ENCODE measurements at places on chromosomes 7 and 10.

DNA sequence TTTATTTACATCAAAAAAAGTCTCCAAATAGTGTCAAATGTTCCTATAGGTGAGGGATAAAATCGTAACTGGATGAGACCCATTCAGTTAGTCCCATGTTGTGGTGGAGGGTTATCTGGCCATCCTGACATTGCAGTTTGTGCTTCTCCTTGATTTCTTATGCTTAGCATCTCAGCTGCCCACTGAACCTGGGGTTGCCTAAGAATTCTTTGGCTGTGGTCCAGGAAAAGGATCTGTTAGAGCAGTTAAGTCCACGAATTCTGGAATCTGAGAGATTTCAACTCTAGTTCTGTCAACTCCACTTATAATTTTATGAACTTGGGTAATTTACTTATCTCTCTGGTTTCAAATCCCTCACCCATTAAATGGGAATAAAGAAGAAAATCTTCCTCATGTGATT, 1673.4 kb downstream of the REEP3 start:
- no peak for DNase-seq

GRCh38 chr7:95389516-95389915, 6.7 kb downstream of the PON3 start:
- no peak for DNase-seq

- DNase-seq, result no peak
Measured at GRCh38 chr7:137475966-137476365, 132.4 kb upstream of the PTN start.

DNA sequence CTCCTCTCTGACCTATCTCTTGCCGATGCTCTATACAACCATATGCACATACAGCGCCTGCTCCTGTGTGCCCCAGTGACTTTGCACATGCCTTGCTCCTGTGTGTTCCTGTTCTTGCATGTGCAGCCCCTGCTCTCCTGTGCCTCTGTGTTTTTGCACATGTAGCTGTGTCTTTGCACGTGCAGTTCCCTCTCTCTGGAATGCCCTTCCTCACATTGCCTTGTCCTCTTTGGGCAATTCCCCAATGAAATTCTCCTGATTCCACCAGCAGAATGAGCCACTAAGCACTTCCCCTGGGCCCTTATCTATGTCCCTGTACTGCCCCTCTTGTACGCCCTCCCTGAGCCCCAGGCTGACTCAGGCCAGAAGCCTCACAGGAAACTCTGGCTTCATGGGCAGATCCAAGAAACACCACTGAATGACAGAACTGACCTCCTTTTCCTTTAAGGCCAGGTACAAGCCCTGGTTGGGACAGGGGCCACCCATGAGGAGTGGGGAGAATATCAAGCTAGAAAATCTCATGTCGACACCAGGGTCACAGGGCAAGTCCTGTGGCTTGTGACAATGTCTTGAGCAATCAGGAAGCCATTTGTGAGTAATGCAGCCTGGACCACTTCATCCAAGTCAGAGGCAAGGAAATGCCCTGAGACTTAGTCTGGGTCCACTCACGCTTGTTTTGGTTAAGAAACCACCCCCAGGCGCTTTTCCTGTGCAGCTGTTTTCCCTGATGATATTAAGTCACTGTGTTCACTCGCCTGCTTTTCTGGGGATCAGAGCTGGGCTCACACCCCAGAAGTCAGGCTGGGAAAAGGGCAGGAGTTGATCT, 1.9 kb upstream of the ARHGAP22 start:
- no peak for DNase-seq

GRCh38 chr10:121373411-121373810, 224.8 kb downstream of the FGFR2 start:
- no peak for DNase-seq

- DNase-seq, result no peak
Measured at GRCh38 chr7:48132792-48133191, 38.5 kb upstream of the ABCA13 start.

DNA sequence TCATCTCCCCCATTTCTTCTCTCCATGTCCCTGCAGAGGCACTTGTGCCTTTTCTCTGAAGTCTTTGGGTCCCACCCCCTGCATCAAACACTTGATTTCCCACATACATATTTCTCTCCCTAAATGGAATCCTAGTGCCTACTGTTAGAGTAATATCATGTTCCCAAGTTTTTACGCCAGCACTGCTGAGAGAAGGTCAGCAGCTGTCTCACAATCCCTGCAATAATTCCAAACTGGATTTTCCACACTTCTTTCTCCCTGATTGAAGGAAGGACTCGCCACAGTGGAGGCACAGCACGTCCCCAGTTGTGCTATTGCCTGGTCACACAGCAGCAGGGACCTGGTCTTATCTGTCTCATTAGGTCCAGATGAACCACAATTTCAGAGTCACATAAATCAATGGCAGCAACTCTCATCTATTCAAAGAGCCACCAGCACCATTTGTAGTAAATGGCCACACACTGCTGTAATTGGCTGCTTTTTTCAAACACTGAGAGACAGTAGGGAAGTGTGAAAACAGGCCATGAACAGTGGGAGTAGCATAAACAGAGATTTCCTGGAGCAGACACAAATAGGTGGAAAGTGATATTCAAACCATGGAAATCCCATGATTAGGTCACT, 605.5 kb downstream of the XPNPEP1 start:
- no peak for DNase-seq

DNA sequence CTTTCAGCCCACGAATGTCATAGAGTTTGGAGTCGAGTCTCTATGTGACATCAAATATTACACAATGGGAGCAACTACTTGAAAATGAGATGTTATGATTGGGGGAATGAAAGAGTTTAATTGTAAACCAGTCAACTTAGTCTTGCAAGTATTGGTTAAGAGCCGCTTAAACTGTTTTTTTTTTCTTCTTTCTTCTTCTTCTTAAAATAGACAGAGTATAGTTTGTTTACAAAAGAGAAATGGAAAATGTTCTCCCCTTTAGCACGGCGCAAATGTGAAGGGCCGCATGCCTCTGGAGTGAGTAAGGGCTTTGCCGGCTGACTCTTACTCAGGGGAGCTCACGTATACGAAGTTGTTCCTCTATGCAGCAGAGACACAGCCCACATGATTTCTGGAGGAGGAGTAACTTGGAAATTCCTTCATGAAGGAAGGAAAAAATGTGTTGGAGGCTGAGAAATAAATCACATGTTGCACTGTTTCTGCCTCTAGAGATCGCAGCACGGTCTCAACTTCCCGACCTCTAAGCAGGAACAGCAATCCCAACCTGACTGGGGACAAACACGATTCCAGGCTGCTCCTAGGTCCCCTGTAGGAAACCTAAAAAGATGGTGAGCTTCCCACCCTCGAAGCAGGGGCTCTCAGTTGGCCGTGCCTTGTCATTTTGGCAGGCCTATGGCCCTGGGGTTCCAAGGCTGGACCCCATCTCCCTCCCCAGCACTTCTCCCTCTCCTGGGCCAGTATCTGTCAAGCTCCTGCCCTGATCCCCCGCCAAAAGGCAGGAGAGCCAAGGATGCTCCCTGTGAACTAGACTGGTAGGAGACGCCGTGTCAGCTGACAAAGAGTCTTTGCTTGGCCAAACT, 44.8 kb downstream of the MYOF start:
- no peak for DNase-seq

DNA sequence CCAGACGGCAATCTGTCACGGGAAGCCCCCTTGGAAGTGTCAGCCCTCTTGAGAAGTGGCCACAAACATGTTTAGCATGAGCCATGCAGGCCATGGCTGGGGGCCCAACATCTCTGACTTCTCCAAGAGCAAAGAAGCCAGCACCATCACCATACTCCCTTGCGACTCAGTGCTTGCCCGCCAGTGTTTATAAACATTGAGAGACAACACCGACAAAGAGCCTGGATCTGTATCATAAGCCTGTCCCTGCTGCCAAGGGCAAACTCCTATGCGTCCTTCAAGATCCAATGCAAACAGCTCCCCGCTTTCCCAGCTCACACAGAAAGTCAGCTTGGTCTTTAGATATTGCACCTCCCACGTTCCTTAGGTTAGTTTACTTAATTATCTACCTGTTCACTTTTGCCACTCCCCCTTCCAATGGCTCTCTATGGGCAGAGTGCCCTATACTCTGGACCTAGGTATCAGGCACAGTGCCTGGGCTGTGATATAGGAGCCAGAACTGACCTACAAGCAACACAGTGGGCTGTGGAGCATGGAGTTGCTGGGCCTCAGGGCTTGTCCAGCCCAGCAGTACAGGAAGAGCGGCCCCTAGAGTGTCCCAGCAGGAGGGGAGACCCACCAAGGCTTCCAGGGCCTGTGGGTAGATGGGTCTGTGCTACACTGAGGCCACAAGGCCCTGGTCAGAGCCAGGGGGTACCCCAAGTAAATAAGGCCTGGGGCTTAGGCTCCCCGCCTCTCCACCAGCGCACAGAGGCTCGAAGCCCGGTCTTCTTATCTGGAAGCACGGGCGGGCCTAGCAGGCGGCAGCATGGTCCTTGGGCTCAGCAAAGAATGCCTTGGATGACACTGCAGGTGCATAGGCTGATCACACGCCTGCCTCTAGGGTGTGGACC, 37.7 kb downstream of the CAMK2B start:
- no peak for DNase-seq

- DNase-seq, result no peak
Measured at GRCh38 chr10:9009505-9009904, 955.0 kb downstream of the GATA3 start.

DNA sequence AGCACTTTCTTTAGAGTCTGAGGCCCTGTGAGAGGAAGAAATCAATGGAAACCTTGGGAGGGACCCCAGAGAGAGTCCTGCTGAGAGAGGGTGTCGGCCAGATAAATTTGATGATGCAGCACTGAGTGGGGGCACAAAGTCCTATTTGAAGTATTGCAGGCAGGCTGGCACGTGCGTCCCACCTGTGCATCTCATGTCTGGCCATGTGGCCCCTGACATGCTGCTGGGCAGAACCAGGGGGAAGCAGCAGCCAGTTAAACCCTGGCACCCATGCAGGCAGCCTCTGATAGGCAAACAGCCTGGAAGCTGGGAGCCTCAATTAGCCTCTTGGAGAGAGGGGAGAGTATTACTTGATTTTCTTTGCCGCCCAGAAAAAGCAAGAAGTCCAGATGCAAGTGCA, 180.9 kb downstream of the PLXNA4 start:
- DNase-seq, result no peak

DNA sequence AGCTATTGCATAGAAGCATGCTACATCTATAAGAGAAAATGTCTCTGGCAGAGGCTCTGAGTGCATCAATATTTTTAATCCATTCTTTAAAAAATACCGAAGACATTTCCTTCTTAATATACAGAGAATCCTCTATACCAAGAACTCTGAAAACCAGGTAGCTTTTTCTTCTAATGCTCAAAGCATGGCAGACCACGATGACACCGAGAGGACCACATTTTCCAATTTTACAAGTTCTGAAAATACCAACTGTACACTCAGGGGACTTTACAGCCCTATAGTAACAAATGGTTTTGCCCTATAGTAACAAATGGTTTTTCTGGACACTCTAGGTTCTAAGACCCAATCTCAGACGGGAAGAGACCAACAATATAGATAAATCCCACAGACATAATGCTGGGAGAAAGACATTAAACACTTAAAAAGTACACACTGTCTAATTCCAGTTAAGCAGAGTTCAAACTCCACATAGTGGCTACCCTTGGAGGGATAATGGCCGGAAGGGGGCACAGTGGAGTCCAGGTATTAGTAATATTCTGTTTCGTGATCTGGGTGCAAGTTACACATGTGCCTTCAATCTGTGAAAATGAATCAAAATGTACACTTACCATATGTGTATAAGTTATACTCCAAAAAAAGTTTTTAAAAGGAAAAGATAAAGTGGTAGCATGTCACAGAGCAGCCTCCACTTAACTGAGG, 26.2 kb downstream of the CCDC6 start:
- DNase-seq, result no peak

GRCh38 chr10:104040862-104041789, 44.6 kb downstream of the COL17A1 start:
- no peak for DNase-seq

- no peak for DNase-seq
Measured at GRCh38 chr10:124523901-124524300, 62.3 kb downstream of the LHPP start.

DNA sequence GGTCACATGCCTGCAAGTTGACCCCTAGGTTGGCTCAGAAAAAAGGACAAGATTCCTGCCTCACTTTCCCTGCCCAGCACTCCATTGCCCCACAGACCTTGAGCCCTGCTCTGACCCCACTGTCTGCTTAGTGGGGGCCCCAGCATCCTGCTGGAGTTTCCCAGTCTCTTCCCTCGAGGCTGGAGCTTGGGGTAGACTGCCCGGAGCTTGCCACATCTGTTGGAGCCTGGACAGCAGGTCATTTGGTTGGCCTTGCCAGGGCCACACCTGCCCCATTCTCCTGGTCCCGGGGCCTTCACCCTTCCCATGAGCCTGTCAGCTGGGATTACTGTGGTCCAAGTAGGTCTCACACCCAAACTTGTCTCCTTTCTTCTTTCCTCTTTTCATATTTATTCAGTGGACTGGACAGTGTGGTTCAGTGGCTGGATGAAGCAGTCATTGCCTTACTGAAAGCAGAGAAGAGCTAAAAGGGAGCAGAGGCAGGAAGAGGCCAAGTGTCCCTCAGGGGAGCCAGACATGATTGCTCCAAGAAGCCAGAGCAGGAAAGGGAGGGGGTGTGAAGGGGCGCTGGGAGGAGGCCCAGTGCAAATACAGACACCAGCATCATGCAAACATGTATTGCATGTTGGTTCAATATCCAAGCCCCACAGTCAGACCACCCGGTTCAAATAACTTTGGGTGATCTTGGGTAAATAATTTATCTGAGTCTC, 56.2 kb upstream of the CACUL1 start:
- no peak for DNase-seq

DNA sequence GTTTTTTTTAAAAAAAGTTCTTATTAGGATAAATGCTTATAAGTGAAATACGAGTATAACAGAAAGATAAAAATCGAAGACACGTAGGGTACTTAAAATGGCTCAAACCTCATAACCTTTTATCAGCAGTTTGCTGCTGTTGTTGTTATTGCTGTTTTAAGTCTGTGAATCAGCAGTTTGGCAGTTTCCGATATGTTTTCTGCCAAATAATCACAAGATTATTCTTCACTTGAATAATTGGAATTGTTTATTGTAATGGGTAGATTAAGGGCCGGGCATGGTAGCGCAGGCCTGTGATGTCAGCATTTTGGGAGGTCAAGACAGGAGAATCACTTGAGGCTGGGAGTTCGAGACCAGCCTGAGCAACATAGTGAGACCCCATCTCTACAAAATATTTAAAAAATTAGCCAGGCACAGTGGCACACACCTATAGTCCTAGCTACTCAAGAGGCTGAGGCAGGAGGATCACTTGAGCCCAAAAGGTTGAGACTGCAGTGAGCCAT, 177.6 kb downstream of the VTI1A start:
- no peak for DNase-seq

DNA sequence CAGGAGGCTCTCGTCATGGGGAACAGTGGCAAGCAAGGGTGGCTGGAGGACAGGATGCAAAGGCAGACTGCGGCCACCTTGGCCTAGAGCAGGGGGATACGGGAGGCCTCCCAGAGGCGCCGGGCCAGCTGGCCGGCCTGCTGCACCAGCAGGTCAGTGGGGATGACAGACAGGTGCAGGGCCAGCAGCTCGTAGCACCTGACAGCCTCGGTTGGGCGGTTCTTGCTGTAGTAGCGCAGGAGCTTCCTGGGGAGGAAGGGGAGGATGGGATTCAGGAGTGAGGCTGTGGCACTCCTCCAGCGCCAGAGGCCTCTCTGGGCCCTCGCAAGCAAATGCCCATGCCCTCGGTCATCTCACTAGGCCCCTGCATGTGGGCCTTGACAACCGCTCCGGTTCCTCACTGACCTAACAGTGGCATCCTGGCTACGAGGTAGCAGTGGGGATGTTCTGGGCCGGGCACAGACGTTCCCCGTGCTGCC, 2.5 kb upstream of the PYROXD2 start:
- DNase-seq, result no peak

GRCh38 chr7:100693312-100694097, 545 bp downstream of the GIGYF1 start:
- DNase-seq, result peak; percentile 58

- DNase-seq, result no peak
Measured at GRCh38 chr10:70866424-70866823, 21.9 kb downstream of the PCBD1 start.

Measured in NCI-H1417 (cell line).